Esophagus muscularis mucosa (tissue), 4 donors: ENCODE measurements at places on chromosomes 11 and 22. TPM values are rescaled to one million over a fixed set of nuclear protein-coding genes. Genes with fewer than 3 reads are reported as not detected.

DNA sequence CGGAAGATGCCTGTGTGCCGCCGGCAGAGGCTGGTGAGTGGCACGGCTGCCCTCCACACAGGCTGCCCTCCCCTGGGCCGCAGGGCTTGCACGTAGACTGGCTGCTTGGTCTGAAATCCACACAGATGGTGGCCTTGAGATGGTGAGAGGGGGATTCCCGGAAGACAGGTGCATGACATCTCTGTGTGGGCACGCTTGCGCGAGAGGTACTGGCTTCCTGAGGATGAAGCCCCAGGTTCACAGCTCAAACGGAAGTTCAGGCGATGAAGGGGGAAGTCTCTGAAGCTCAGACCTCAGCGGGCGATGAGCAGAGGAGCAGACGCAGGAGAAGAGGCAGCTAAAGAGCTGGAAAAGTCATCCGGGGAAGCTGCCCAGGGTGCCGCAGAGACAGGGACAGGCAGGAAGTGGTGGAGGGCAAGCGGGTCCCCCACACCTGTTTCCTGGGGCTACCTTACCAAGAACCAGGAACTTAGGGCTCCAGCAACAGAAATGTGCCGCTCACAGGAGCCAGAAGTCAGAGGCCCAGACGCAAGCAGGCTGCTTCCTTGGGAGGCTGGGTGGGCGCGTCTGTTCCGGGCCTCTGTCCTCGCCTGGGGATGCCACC lies 7.2 kb downstream of the CRELD2 start:
- H3K4me1 ChIP-seq = peaks cover 34% of the 10 kb centered on the region
- peaks cover 7% of the 10 kb centered on the region for H3K27me3 ChIP-seq
- peaks cover 17% of the 10 kb centered on the region for H3K36me3 ChIP-seq
- H3K27ac ChIP-seq = no peak overlapping the region
- H3K4me3 ChIP-seq = no peak overlapping the region

GRCh38 chr11:93528757-93529645 lies 14.2 kb downstream of the SMCO4 start:
- no peaks in the 10 kb centered on the region for H3K36me3 ChIP-seq
- DNase-seq = no peak
- no peaks in the 10 kb centered on the region for H3K27me3 ChIP-seq
- H3K4me1 ChIP-seq = peaks cover 41% of the 10 kb centered on the region
- H3K4me3 ChIP-seq = no peak overlapping the region

DNA sequence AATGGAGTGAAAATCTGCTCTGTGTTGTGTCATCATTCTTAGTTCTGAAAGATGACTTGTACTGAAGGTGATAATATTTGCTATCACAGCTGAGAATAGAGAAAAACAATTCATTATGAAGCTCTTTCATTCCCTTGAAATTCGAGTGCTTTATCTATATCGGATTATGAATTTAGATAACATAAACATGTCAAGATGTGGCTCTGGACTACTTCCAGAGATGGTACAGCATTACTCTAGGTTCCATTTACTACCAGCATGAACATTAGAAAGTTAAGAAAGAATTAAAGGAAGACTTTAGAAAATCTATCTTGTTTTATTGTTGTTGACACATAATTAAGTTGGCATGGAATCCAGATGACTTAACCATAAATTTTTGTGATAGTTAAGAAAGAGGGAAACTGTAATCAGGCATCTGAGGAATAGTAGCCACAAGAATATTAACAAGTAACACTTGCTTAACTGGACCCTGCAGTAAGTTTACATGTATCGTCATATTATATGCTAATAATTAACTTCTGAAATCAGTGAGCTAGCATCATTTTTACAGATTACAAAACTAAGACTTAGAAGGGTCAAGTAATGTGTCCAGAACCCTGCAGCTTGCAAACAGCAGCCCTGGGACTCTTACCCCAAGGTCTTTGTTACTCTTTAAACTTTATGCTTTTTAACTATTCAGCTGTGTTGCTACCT lies 182.6 kb downstream of the DDX10 start:
- DNase-seq = no peak
- H3K4me1 ChIP-seq = no peaks in the 10 kb centered on the region
- no peaks in the 10 kb centered on the region for H3K27me3 ChIP-seq
- H3K4me3 ChIP-seq = no peak overlapping the region

LMO2 gene
- 20.2 TPM for total RNA-seq

- no peak for DNase-seq
- no peak overlapping the region for H3K27ac ChIP-seq
- no peaks in the 10 kb centered on the region for H3K36me3 ChIP-seq
Observed at GRCh38 chr22:47142427-47143046, 380.1 kb downstream of the TBC1D22A start.

C22orf39 gene
- total RNA-seq = 136 TPM

DNA sequence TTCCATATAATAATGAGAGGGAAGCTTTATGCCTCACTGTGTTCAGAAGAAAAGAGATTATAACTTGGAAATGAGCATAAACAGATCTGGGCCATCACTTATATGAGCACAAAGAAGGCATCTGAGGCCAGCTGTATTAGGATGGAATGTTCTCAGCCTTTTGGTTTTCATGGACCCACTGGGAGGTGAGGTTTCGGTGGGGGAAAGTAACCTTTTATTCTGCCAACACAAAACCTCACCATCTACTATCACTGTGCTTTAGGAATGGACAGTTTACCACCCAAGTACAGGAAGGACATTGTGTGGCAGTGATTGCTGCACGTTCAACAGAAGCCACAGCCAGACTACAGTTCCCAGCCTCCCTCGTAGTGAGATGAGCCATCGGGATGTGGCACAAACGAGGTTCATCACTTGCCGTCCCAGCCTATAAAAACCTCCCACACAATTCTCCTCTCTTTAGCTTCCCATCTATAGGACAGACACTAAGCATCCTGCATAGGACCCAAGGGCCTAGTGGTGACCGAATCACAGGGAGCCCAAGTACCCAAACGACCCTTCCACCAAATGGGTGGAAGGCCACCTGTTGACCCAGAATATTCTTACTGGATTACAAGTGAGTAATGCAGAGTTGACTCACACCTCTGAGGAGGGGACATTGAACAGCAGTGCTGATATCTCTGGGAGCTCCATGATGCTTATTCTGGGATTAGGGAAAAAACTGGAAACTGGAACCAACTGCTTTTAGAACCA lies 121.5 kb upstream of the RAG2 start:
- DNase-seq = peak; percentile 84
- no peaks in the 10 kb centered on the region for H3K36me3 ChIP-seq
- no peaks in the 10 kb centered on the region for H3K27me3 ChIP-seq

GRCh38 chr11:114109206-114110090 lies 49.9 kb downstream of the ZBTB16 start:
- no peak for DNase-seq
- H3K27me3 ChIP-seq = no peaks in the 10 kb centered on the region
- H3K4me3 ChIP-seq = no peak overlapping the region

DNA sequence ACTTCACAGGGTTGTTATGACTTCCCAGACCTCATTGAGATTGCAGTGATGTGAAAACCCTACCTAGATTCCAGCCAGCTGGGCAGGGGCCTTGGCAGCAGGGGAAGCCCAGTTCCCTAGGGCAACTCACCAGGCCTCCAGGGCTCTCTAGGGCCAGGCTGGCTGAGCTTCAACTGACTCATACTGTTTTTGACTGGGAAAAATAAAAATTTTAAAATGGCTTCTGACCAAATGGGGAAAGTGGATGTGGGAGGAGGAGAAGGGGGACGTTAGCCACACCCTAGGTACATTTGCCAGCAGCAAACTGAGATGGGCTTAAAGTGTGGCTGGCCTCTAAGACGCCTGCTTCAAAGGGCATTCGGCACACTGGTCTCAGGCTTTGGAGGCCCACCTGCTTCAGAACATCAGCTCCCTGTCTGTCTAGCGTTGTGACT lies 39.0 kb downstream of the BMAL1 start:
- no peak overlapping the region for H3K4me3 ChIP-seq
- H3K4me1 ChIP-seq = peaks cover 84% of the 10 kb centered on the region
- no peak overlapping the region for H3K27ac ChIP-seq
- DNase-seq = no peak

IL17REL gene
- total RNA-seq = not detected

DNA sequence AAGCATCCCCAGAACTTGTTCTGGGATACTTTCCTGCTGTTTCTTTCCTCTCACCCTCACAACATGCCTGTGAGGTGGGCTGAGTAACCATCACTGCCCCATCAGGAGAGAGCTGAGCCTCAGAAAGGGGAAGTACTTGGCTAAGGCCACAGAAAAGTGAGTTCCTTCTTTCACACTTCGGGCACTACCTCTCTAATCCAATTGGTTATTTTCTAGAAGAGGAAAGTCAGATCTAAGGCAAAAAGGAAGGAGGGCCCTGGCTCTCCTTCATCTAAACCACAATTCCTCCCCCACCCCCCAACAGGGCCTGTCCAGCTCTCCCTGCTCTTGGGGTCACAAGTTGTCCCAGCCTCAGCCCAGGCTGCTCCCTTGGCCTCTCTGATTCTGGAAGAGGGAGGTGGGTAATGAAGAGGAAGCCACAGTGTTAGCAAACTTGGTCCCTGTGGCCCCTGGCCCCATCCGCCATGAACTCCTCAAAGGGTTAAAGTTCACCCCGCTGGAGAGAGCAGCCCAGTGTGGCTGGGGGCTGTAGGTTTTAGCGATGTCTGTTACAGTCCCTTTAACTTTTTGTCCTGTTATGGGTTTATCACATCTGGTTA lies 34.0 kb downstream of the SLC22A12 start:
- no peaks in the 10 kb centered on the region for H3K36me3 ChIP-seq
- no peak overlapping the region for H3K27ac ChIP-seq
- H3K4me1 ChIP-seq = no peaks in the 10 kb centered on the region
- H3K27me3 ChIP-seq = no peaks in the 10 kb centered on the region

- H3K4me1 ChIP-seq = peaks cover 26% of the 10 kb centered on the region
- no peak overlapping the region for H3K4me3 ChIP-seq
- H3K27ac ChIP-seq = no peak overlapping the region
- no peak for DNase-seq
Observed at GRCh38 chr11:88293931-88294330, 43.6 kb downstream of the CTSC start.

ARCN1 gene
- total RNA-seq = 115 TPM

GRCh38 chr11:127592371-127592770 lies 591.8 kb upstream of the KIRREL3 start:
- H3K4me1 ChIP-seq = no peaks in the 10 kb centered on the region
- H3K36me3 ChIP-seq = no peaks in the 10 kb centered on the region
- no peak for DNase-seq
- H3K27me3 ChIP-seq = no peaks in the 10 kb centered on the region
- no peak overlapping the region for H3K27ac ChIP-seq

CACNA1I gene
- total RNA-seq = 0.39 TPM

DNA sequence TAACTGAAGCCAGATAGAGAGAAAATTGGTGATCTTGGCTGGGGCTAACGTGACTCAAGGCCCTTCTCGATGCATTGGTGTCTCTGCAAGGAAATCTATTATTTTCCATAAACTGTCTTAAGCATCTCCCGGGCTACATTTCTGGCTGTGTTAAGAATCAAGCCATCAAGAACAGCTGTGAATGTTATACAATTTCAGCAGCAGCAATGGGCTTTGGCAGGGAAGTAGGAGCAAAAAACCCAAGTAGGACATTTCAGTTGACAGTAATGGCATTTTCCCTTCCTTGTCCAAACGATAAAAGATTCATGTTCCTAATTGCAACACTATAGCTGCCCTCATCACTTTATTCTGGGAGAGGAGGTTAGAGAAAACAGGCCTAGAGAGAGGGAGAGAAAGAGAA lies 335.0 kb downstream of the CADM1 start:
- no peaks in the 10 kb centered on the region for H3K36me3 ChIP-seq
- H3K27ac ChIP-seq = no peak overlapping the region
- no peaks in the 10 kb centered on the region for H3K27me3 ChIP-seq
- peaks cover 7% of the 10 kb centered on the region for H3K4me1 ChIP-seq
- no peak for DNase-seq
- no peak overlapping the region for H3K4me3 ChIP-seq
